ENCODE measurements at places on chromosomes 5 and 9.

DNA sequence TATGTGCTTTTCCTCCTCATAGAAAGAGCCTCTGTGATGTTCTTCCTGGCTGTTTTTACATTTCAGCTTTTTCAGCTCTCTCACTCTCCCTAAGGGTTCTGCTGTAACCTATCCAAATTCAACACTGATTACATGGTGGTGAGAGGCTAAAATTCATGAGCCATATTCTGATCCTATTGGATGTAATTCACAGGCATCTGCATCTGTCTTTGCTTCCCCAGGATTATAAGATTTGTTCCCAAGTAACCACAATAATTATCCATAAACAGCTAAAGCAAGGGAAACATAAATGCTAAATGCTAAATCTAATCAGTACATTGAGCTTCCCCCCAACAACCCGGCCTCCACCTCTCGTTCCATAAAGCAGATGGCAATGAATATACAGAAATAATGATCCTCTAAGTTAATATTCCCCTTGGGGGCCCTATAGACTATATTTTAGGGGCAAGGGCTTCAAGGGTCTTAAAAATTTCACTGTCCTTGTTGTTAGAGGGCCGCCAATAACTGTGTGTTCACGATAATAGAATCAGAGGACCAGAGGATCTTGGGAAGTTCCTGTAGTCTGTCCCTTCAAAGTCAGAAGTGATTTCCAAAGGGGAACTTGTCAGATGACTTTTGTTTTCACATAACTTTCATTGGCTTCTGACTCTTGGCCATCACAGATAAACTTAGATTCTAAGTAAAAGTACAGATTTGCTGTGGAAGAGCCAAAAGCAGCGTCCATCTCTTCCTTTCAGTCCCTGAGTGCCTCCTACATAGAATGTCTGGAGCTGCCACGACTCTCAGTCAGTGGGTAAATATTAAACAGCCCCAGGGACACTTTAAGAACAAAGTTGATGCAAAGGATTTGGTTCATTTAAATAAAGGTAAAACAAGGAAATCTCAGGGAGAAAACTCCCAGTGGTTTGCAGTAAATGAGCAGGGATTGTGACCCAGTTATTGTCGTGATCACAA is 125.6 kb downstream of the ALDH1A1 start:
- DNase-seq, result no peak

- no peak for DNase-seq
Measured at GRCh38 chr9:121107881-121108280, 33.1 kb downstream of the CNTRL start.

DNA sequence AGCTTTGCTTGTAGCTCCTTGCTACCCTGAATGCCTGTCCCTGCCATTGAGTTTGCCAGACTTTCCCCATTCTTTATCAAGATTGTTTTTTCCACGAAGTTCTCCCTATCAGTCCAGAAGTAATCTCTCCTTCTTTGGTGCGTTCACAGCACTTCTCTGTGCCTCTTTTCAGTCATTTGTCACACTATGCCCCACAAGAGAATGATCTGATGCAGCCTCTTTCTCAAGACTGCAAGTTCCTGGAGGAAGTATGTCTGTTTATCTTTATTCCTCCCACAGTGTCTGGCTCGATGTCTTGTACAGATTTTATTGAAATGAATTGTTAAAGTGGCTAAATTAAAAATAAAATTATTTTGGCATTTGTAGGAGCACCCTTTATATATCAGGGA is 99.3 kb downstream of the CCDC192 start:
- no peak for DNase-seq

GRCh38 chr5:63960646-63961045 is 1.6 kb downstream of the HTR1A start:
- no peak for DNase-seq

GRCh38 chr9:115439641-115440040 is 321.7 kb upstream of the TNC start:
- DNase-seq, result no peak

GRCh38 chr5:177507596-177508220 is 1.9 kb downstream of the DOK3 start:
- no peak for DNase-seq

GRCh38 chr5:124162767-124163532 is 583.5 kb downstream of the ZNF608 start:
- DNase-seq, result no peak

DNA sequence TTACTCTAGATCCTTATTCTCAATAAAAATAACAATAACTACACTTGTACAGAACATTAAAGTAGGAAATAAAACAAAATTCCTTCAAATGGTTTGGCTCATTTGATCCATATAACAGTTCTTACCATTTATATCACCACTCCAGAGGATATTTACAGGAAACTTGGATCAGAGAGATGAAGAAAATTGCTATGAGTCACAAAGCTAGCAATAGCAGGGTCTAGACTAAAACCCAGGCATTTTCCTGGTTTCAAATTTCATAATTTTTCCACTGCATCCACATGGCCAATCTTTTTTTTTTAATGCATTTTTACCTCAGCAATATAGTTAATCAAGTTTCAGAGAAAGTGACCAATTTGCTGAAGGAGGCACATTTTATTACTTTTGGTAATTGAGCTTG is 299.2 kb downstream of the ELAVL2 start:
- no peak for DNase-seq

- no peak for DNase-seq
Measured at GRCh38 chr5:43839218-43839617, 236.2 kb downstream of the NNT start.

GRCh38 chr9:15138357-15138686 is 168.7 kb downstream of the TTC39B start:
- DNase-seq, result no peak

GRCh38 chr5:37641933-37642332 is 197.9 kb downstream of the GDNF start:
- no peak for DNase-seq

- DNase-seq, result no peak
Measured at GRCh38 chr5:57499262-57500050, 16.8 kb upstream of the ACTBL2 start.

GRCh38 chr9:136886610-136887597 is 588 bp downstream of the TRAF2 start:
- peak; percentile 76 for DNase-seq

DNA sequence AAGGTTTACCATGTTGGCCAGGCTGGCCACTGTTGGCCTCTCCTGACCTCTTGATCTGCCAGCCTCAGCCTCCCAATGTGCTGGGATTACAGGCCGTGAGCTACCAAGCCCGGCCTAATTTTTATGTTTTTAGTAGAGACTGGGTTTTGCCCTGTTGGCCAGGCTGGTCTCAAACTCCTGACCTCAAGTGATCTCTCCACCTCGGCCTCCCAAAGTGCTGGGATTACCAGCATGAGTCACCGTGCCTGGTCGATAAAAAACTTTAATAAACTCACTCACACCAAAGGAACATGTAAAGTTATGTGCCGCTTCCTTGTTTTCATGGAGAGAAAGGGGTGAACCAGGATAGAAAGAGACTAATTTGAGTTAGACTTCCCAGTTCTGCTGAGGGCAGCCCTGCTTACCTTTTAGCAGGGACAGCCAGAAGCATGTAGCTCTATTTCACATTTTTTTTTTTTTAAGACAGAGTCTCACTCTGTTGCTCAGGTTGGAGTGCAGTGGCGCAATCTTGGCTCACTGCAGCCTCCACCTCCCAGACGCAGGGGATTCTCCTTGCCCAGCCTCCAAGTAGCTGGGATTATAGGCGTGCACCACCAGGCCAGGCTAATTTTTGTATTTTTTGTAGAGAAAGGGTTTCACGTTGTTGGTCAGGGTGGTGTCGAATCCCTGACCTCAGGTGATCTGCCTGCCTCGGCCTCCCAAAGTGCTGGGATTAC is 11.4 kb upstream of the HAUS6 start:
- no peak for DNase-seq

- DNase-seq, result no peak
Measured at GRCh38 chr9:18343784-18344183, 130.2 kb upstream of the ADAMTSL1 start.

GRCh38 chr9:70563431-70564204 is 149.2 kb upstream of the KLF9 start:
- no peak for DNase-seq

GRCh38 chr5:80967500-80968181 is 7.5 kb downstream of the RASGRF2 start:
- DNase-seq, result no peak

- DNase-seq, result no peak
Measured at GRCh38 chr9:89442981-89443814, 54.7 kb downstream of the SEMA4D start.
